ENCODE measurements at places on chromosomes 5 and 9.

DNA sequence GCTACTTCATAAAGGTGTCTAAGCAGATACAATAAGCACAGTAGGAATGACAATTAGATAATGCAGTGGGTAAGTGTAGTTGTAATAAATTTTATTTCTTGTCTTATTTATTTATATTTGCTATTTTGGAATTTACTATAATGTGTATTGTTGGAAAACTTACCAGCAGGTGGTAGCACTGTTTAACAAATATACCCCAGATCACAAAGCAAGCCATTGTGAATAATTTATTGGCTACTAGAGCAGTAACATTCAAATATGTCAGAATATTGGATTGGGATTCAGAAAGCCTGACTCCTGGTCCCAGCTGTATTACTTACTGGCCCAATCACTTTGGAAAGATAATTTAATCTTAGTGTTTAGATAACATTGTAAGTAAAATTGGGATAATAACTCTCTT, 78.0 kb downstream of the ISOC1 start:
- no peak for DNase-seq

DNA sequence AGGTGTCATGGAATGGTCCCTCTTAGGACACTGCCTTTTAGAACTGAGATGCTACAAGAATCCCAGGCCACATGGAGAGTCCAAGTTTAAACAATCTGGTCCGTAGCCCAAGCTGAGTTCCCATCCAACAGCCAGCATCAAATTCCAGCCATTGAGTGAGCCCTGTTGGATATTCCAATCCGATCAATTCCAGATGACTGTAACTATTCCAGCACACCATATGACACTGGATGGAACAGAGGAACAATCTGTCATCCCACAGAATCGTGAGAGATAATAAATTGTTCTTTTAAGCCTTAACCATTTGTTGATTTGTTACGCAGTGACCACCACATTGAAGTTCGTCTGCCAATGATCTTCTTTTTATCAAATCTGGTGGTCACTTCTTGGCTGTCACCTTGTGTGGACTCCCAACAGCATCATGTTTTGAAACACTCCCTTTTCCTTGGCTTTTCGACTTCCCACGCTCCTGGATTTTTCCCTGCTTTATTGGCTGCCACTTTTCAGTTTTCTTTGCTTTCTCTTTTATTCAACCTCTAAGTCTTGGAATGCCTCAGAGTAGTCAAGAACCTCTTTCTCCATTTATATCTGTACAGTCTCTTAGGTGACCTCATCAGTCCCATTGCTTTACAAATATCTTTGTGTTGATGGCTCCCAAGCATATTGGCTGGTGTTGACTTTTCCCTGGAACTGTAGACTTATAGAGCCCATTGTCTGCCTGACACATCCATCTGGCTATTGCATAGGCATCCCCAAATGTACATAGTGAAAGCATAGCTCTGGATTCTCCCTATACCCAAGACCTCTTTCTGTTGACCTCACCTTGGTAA, 46.1 kb downstream of the TNFSF15 start:
- no peak for DNase-seq

GRCh38 chr5:173964506-173964905, 24.5 kb upstream of the C5orf47 start:
- DNase-seq = no peak

DNA sequence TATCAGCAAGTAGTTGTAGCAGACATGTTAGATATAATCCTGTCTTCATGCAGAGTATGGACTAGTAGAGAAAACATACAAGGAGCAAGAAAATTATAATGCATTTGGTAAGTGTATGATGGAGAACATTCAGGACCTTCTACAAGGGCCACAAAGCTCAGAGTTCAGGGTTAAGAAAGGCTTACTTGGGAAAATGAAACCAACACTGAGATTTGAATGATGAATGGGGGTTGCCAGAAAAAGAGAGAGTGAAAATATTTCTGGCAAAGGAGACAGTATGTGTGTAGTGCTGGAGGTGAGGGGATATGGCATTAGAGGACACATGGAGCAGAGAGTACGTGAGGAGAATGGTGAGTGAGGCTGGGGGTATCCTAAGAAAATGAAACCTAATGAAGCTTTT, 169.8 kb upstream of the STK32A start:
- DNase-seq = no peak

DNA sequence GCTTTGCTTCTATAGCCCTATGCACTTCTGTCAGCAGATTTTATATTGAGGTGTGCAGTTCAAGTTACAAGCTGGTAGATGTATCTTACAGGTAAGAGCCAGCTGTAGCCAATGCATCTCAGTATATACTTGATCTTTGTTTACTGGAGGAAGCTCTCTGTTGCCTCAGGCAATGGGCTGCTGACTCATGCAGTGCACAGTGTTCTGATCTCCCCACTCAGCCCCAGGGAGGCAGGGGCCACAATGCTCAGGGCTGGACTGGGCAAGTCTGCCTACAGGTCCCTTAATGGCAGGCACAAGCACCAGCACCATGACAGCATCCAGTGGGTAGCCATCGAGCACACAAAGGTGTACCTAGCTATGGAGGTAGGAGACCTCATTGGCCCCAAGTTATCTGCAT, 178.8 kb upstream of the CDH10 start:
- DNase-seq = no peak

DNA sequence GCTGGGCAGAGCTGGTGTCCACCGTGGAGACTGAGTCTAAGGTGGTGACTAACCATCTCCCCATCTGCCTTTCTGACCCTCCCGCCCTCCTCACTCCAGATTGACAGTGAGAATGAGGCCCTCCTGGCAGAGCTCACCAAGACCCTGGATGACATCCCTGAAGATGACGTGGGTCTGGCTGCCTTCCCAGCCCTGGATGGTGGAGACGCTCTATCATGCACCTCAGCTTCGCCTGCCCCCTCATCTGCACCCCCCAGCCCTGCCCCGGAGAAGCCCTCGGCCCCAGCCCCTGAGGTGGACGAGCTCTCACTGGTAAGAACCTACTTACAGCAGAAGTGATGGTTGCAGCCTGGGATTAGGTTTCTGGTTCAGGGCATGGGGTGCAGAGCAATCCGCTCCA, 96.5 kb downstream of the PPARGC1B start:
- DNase-seq = peak; percentile 78

GRCh38 chr5:146342882-146343865, 4.5 kb downstream of the POU4F3 start:
- no peak for DNase-seq

DNA sequence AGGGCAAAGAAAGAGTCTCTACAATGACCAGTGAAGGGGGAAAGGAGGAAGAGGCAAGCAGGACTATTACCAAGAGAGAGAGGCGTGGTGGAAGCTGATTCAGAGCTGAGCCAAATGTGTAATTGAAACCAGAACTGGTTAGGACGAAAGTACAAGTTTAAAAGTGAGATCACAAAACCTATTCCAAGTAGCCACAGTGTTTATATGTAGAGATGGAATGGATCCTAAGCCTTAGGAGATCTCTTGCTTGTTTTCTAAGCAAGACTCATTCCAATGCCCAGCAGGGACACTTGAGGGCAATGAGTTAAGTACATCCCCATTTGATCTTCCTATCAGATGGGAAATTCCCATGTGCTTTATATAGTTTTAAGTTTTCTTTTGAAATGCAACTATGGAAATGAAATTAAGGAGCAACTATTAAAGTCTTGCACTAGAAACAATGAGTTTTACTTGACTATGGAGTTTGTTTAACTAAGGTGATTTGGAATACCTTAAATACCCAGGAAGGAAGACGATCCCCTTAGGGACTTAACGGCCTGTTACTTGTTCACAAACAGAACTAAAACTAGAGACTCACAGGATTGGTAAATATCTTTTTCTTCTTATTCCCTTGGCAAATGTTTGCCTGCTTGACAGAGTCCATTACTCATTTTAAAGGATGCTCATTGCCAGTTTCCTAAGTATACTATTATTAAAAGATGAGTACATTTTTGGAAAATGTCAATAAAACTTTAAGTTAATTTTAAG, 51.1 kb upstream of the SNX2 start:
- no peak for DNase-seq

GRCh38 chr5:83628360-83628759, 92.3 kb downstream of the HAPLN1 start:
- DNase-seq = no peak
